Stimulated activated CD4-positive, alpha-beta T cell treated with anti-CD3 and anti-CD28 coated beads, Interleukin-4, amount 100 ng/mL, for 4 hours (primary cell): ENCODE measurements at places on chromosomes 13 and 19.
A peak's percentile ranks its signal among the peaks of the same experiment; 100 is the strongest.

GRCh38 chr13:64300239-64300638 is 2884.6 kb upstream of the PCDH20 start:
- DNase-seq: no peak

DNA sequence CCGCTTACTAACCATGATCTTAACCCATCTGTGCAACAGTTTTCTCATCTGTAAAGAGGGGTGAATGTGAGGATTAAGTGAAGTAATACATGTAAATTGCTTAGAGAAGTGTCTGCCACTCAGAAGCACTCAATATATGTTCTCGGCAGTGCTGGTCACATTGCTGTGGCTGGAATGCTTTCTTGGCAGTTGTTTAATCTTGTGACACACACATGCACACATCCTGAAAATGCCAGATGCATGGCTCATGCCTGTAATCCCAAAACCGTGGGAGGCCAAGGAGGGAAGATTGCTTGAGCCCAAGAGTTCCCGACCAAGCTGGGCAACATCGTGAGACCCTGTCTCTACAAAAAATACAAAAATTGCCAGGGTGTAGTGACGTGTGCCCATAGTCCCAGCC is 4.9 kb upstream of the DMKN start:
- DNase-seq: no peak

- DNase-seq: no peak
Observed at GRCh38 chr19:1211494-1212234, 6.1 kb downstream of the STK11 start.

GRCh38 chr19:11735375-11735774 is 3.4 kb downstream of the ZNF823 start:
- DNase-seq: no peak

DNA sequence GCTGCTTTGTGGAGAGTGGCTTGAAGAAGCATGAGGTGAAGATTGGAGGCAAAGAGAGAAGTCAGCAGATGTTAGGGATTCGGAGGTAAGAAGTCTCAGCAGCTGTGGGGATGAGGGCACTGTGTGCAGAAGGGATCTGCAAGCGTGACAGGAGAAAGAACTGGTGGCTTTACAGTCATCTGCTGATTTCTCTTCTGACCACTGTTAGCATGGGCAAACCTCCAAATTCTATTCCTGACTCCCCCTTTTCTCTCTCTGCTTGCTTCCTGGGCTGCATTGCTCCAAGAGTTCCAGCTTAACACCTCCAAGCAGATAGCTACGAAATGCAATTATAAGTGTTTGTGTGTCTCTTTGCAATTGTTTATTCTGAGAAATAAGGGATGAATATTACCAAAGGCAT is 159.6 kb downstream of the GGACT start:
- DNase-seq: no peak

GRCh38 chr19:2250766-2251105 is 1.6 kb downstream of the AMH start:
- no peak for DNase-seq

- DNase-seq: no peak
Observed at GRCh38 chr19:40741527-40742390, 8.5 kb downstream of the ACTMAP start.

GRCh38 chr13:21674490-21675009 is 3.7 kb downstream of the FGF9 start:
- no peak for DNase-seq

GRCh38 chr19:19372656-19373416 is 32.6 kb upstream of the GATAD2A start:
- peak; percentile 15 for DNase-seq

- no peak for DNase-seq
Observed at GRCh38 chr13:44792096-44792495, 197.2 kb downstream of the NUFIP1 start.

- DNase-seq: no peak
Observed at GRCh38 chr13:33352041-33352440, 66.5 kb upstream of the STARD13 start.

DNA sequence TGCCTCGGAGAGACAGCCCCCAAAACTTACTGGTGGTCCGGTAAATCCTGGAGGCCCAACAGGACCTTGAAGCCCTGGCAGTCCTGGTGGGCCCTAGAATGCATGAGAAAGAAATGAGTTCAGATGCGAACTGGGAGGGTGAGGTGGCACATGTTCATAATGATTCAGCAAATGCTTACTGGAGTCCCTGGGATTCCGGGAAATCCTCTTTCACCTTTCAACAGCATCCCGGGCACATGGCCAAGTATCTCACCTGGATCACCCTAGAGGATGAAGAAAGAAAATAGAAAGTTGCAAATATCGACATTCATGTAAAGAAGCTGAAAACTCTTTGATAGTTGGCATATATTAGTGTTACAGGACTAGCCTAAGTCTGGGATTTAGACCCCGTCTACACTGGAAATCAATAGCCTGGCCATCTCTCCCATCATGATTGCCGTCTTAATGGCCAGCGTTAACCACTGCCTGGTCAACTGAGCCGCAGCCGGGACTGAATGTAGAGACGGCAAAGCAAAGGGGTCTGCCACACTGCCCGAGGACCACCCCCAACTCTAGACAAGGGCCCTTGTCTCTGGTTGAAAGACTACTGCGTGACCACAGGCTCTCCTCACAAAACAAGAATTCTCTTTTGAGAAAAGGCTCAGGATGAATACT is 96.9 kb downstream of the COL4A1 start:
- no peak for DNase-seq

- DNase-seq: no peak
Observed at GRCh38 chr19:57096685-57097361, 23.0 kb upstream of the USP29 start.

GRCh38 chr19:1235625-1236538 is 1.9 kb downstream of the CBARP start:
- no peak for DNase-seq

- no peak for DNase-seq
Observed at GRCh38 chr19:31725051-31725450, 375.8 kb upstream of the TSHZ3 start.

GRCh38 chr13:94999871-95000270 is 287.5 kb upstream of the SOX21 start:
- no peak for DNase-seq

- peak; percentile 12 for DNase-seq
Observed at GRCh38 chr13:30148171-30148754, 159.1 kb downstream of the KATNAL1 start.

GRCh38 chr19:51084505-51084904 is 1.8 kb upstream of the KLK14 start:
- no peak for DNase-seq

DNA sequence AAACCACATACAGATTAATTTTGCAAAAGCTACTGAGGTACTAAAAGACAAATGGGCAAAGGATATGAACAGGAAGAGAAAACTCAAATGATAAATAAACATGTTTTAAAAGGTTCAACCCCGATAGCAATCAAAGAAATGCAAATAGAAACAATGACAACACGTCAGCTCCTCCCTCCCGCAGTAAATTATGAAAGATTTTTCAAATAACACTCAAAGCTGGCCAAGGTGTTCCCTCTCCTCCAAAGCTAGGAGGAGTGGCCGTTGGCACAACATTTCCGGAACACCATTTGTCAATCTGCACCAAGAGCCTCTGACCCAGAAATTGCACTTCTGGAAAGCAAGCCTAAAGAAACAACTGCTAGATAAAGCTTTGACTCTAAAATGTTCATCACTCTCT is 28.3 kb downstream of the INSR start:
- DNase-seq: no peak

DNA sequence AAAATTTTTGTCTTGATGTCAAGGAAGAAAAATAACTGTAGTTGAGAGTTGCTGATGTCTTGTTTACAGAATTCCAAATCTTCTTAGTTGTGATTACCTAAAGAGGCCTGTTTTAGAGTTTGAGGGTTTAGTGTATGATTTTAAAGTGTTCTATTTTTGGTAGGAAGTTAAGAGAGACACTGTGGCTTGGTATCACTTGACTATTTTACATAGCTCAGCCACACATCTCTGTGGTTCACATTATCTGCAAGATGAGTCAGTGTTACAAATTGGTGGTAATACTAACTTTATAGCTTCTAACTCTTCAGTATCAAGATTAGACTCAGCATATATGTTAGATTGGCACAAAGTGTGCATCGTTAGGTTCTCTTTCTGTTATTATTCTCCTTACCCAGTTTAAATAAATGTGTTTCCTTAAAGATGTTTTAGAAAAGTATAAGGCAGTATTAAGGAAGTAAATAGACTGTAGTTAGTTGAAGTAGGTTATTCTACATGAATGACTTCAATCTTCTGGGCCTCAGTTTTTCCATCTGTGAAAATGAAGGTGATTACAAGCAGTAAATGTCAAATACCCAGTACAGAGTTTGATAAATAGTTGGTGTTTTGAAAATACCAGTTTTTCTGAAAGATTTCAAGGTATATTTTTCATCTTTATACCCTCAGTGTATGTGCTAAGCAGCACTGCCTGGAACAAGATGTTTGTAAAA is 33.4 kb downstream of the COG6 start:
- no peak for DNase-seq

GRCh38 chr19:40611096-40611495 is 9.9 kb downstream of the LTBP4 start:
- no peak for DNase-seq

DNA sequence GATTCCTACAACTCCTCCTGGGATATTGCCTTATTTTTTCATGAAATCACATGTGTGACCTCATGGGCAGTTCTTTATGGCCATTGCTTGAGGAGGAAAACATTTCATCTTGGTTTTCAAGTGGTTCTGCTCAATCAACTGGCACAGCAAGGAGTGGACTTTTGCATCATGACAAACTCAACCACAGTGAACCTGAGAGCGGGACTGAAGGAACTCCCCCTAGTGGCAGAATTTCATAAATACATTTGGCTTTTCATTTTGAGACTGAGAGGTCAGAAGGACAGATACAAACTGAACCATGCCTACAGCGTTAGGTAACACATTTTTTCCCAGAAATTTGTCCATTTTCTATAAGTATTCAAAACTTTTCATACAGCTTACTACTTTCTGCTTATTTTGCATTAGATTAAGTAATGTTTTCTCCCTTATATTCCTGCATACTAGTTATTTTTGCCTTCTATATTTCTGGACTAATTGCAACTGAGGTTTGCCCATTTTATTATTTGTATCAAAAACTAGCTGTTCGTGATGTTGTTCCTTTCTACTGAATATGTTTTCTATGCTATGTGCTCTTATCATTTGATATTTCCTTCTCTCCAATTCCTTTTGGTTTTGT is 13.4 kb upstream of the SIGLEC12 start:
- peak; percentile 17 for DNase-seq

DNA sequence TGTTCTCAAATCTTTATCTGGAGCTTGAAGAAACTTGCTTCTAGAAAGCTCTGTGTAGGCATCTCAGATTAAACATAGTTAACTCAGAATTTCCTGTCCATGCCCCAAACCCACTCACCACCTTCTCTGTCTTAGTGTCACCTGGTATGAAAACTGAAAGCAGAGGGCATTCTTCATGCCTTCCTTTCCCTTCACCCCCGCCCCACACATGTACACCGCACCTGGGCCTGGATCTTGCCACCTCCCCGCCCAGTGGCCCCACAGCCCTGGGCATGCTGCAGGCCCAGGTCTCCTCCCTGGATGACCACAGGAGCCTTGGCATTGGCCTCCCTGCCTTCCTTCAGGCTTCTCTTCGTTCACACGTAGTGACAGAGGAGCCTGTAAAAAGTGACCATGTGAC is 15.8 kb downstream of the CFAP97D2 start:
- peak; percentile 27 for DNase-seq

- no peak for DNase-seq
Observed at GRCh38 chr13:86848716-86849115, 822.5 kb upstream of the SLITRK5 start.

- DNase-seq: no peak
Observed at GRCh38 chr19:53994811-53995210, 3.4 kb downstream of the CACNG6 start.

- no peak for DNase-seq
Observed at GRCh38 chr13:39119422-39119821, 81.2 kb downstream of the NHLRC3 start.

- DNase-seq: no peak
Observed at GRCh38 chr19:32227561-32228165, 117.7 kb upstream of the ZNF507 start.

DNA sequence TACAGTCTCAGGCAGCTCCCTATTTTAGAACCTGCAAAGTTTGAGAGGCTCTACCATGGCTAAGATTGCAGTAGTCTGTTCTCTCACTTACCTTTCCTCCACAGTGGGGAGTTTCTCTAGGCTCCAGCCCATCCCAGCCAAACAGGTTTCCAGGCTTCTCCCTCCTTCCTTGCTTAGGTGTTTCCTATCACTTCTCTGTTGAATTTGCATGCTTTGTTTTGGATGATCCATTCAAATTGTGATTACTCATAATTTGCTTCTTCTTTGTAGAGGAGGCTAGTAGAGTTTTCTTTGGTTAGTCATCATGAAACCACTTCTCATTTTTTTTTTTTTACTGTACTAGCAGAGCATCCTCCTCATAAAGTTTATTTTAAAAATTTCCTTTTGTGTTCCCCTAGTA is 1242.2 kb upstream of the MIR17HG start:
- no peak for DNase-seq

- DNase-seq: no peak
Observed at GRCh38 chr19:15948223-15949058, at the start of gene OR10H4. Gene OR10H4, plus strand, starts transcription at chr19:15949008. Its CDS starts 0 bp downstream, at chr19:15949008.

DNA sequence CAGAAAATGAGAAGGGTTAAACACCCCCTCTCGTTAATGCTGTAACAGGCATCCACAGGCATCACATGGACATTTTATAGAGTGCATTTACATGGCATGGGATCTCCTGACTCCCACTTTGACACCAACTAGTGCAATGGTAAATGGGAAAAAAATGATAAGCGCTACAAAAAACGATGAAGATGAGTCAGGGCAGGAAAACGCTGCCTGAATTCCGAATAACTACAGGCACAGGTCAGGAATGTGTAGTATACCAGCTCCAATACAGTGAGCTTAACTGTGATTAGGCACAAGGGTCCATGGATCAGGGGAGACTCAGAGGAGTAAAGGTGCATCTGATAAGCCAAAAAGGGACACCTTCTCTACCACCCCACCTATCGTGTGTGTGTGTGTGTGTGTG is 223.6 kb downstream of the FOXO1 start:
- DNase-seq: no peak
